Mesothelial cell of epicardium (in vitro differentiated cells): ENCODE measurements at places on chromosomes 3 and 15.

DNA sequence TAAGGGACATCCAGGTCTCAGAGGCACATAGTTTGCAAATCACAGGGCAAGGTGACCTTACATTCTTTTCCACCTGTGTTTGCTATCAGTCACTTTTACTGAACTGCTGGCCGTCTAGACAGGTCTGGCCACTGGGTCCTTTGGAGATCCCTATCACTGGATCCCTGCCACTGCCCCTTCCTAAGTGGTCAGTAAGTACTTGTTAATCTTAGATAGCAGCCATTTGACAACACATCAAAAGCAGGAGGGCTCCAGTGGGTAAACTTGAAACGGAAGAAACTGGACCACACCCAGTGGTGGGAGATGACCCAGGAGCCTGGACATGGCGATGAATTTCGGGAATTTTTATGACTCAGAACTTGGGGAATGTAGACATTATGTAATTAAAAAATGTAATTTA is 28.9 kb upstream of the RASGRP1 start:
- no peak for DNase-seq

- no peak for DNase-seq
Measured at GRCh38 chr15:40146037-40146436, 14.8 kb upstream of the BUB1B start.

DNA sequence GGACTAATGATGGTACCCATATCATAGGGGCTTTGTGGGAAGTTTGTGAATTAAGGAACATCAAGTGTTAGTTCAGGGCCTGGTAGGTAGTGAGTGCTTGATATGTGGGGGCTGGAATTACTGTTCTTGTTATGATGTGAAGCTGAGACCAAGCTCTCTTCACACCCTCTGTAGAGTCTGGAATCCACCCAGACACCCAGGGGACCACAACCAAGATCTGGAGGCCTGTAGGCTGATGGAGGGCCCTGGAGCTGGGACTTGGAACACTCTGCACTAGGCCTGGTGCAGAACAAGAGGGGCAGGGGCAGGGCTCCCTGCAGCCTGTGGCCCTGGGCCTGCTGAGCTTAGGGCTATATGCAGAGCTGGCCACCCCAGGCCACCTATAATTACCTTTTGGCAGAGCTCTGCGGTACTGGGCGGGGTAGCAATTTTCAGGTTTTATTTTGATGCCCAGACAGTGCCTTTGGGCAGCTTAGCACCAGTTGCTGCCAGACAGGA is 13.1 kb upstream of the PRKCD start:
- DNase-seq, result no peak

DNA sequence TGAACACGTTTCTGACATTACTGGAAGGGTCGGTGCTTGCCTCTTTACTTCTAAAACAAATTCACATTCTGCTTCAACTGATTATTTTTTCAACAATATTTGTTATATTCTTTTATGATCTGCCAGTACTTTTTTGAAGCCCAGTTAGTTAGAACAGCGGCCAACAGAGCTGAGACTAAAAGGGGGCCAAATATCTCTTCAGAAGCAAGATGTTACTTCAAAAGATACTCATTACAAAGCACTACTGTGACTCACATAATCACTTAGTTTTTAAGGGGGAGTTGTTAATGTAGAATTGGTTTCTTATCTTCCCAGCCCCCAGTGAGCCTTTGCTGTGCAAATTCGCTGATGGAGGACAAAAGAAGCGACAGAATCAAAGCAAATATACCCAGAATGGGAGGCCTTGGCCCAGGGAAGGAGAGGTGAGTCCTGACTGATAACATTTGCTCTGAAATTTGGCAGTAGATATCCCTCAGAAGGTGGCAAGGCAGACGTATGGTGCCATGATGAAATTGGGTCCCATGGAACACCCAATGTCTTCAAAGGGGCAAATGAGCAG is 587.8 kb downstream of the RBMS3 start:
- no peak for DNase-seq

DNA sequence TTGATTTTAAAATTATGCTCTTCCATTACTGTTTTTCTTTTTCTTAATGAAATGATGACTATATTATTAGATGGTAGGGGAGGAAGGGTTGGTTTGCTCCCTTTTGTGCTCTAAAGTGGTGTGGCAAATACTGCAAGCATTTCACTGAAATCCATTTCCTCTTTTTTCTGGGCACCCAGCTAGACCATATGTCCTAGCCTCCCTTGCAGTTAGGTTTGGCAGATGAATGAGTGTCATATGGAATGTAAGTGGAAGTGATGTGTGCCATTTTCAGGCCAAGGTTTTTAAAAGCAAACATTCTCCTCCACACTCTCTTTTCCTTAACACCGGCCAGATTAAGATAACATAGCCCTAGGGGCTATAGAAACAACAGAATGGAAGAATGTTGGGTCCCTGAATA is 363.0 kb downstream of the FGF12 start:
- no peak for DNase-seq

GRCh38 chr3:198081421-198081844 is 121.4 kb downstream of the LMLN start:
- no peak for DNase-seq

DNA sequence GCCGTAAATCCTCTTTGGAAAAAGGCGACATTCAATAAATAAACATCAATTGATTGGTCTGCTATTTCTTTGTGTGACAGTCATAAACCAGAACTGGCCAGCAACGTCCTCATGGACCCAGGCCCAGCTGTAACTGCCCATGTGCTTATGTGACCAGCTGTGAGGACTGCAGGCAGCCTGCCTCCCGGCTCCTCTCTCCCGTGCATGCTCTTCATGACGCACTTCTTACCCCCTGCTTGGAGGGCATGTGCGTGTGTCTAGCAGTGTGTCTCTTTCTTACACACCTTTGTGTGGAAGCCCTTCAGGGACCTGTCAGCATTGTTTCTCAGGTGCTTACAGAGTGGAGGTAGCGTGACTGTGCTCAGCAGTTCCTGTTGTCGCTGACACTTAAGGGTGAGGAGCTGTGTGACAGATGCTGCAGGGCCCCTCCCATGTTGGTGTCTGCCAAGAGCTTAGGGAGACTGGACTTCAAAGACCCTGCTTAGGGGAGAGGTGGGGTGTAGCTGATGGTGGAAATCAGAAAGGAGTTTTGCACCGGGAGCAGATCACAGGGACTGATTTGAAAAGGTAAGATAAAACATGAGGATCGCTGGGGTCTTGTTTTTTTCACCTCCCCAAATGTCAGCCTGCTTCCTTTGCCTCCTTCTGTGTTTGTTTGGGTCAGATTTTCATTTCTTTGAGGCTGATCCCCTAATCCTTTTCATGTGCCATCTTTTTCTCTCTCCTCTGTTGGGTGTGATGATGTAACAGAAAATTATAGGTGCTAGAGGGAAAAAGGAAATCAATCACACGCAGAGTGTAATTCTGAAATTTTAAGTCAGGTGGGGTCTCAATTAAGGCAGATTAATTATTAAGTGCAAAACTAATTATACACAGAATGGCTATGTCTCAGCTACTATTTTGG is 2.1 kb downstream of the PODXL2 start:
- DNase-seq, result no peak

DNA sequence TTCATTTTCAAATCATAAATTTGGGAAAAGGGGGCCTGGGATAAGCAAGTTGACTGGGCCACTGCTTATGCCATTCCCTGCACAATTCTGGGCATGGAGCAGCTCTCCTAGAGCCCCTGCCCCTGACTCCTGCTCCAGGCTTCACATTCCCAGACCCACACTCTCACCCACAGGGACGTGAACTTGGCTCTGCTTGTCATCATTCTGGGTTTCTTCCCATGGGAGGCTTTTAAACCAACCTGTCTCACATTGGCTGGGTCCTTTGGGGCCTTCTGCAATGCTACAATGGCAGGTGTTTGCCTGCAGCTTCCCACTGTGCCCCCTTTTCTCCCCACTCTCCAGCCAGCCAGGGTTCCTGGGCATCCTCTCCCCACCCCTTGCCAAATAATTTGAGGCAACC is 49.1 kb downstream of the CYP19A1 start:
- no peak for DNase-seq

DNA sequence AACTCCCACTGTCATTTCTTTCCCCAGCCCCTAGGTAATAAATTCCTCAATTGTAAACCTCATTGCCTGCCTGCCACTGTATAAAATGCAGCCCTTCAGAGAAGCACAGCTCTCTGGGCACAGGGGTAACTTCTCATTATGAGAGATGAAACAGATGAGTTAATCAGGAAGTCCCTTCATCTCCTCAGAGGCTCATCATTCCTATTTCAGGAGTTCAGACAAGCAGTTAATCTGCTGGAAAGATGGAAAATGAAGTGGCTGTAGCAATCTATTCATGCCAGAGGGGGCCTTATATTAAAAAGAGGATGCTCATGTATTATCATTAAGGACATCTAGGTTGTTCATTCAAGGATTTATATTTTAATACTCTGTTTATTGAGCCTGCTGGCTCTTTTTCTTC is 519.5 kb upstream of the LMCD1 start:
- no peak for DNase-seq

GRCh38 chr3:141129049-141129448 is 77.9 kb downstream of the SPSB4 start:
- no peak for DNase-seq

- DNase-seq, result no peak
Measured at GRCh38 chr3:33729993-33730392, 11.9 kb upstream of the CLASP2 start.

- no peak for DNase-seq
Measured at GRCh38 chr15:89666184-89666857, 11.1 kb upstream of the KIF7 start.

DNA sequence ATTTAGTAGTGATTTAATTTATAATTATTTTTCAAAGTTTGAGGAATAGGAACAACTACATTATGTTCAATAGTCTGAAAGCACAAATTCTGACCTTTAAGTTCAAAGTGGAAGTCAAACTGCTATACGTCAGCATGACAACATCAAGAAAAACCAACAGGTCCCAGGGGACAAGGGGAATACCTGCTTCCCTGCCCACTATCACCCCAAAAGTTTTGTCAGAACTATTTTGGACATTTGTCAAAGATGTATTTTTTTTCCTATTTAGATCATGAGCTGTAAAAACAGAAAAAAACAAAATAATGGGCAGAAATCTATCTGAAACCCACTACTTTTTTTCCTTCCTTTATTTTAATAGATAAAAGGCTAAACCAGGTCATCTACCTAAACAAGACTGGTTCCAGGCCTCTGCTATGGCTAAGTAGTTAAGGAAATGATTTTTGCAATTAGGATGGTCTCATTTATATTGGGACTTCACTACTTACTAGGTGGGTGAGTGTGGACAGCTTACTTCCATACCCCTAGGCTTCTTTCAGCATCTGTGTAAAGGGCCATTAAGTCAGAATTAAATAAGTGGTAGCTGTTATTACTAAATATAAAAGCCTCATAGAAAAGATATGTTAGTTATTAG is 746.3 kb downstream of the FHIT start:
- DNase-seq, result no peak

DNA sequence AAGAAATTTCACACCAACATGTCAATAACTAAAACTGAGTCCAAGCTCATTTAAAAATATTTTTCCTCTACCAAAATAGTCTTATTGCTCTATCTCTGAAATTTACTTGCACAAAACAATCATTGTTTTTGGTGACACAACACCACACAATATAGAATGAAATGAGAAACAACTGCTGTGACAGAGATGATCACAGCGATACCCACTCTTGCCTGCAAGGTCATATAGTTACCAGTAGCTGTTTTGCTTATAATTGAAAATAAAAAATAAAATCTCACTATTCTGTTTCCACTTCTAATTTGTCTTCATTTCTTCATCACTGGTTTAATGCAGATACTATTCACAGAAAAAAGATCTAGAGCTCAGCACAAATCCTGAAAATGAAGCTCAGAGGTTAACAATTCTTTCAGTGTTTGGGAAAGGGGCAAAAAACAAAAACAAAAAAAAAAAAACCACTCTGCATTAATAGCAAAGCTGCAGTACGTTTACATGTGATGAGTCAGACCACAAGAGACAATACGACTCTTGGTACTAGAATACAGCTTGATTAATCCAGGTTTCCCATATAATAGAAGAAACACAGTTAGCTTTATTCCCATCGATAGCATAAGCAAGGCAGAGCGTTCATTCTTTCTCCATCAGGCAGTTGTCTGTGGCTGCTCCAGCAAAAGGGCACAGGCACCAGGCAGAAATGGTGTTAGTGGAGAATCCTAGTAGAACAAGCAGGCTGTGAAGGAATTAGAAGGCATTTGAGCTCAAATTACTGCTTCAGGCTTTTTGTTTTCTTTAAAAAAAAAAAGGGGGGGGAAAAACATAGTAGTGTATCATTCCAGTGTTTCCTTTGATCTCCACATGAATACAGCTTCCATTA is 773 bp downstream of the ANKRD28 start:
- no peak for DNase-seq

- DNase-seq, result no peak
Measured at GRCh38 chr3:127096256-127097071, 96.5 kb upstream of the PRR23E start.

DNA sequence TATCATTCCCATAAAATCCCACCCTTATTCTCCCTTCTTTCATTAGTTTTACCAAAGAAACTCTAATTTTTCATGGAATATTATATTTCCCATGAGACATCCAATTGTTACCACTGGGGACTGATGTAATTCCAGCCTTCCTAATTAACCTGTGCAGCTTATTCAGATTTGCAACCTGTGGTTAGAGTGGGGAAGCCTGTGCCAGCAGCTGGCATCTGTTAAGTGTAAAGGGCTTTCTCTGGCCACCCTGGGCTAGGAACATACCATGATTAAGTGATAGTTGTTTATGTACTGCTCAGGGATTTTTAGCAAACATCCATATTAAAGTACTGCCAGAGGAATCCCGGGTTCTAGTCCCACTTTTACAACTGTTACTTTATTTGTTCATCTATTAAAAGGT is 78.2 kb downstream of the TPRG1 start:
- no peak for DNase-seq

DNA sequence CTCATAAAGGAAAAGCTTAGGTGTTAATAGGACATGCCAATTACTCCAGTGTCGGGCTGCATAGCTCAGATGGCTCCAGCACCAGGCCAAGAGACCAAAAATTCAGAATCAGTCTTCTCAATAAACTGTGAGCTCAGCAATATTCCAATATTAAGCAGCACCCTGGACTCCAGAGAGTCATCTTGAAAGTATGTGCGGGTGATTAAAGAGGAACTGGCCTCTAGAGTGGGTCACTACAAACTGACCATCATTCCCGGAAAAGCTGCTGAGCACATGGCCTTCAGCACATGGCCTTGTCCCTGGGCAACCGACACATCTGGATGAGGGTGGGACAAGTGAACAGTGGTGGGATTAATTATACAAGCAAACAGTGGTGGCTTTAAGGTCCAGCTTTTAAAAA is 59.0 kb downstream of the MAGI1 start:
- DNase-seq, result no peak

DNA sequence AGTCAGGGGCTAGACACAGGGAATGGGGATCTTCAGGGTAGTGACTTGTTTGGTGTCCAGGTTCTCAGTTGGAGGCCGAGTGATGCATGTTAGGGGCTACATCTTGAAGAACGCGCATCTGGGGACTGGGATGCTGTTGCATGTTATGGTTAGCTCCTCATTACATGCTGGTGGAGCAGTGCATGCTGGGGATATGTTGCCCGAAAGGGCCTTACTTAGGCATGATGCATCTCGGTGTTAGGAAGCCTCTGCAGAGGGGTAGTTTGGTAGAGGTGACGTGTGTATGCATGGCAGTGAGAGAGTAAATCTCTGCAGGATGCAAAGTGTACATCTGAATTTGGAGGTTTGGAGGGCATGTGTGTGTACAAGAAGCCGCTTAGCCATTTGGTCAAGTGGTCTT is 2.4 kb downstream of the EIF4G1 start:
- no peak for DNase-seq

- DNase-seq, result no peak
Measured at GRCh38 chr3:157201648-157202278, 41.8 kb upstream of the CCNL1 start.
